NCI-H1417 (cell line): ENCODE measurements at places on chromosomes 6 and 20.

DNA sequence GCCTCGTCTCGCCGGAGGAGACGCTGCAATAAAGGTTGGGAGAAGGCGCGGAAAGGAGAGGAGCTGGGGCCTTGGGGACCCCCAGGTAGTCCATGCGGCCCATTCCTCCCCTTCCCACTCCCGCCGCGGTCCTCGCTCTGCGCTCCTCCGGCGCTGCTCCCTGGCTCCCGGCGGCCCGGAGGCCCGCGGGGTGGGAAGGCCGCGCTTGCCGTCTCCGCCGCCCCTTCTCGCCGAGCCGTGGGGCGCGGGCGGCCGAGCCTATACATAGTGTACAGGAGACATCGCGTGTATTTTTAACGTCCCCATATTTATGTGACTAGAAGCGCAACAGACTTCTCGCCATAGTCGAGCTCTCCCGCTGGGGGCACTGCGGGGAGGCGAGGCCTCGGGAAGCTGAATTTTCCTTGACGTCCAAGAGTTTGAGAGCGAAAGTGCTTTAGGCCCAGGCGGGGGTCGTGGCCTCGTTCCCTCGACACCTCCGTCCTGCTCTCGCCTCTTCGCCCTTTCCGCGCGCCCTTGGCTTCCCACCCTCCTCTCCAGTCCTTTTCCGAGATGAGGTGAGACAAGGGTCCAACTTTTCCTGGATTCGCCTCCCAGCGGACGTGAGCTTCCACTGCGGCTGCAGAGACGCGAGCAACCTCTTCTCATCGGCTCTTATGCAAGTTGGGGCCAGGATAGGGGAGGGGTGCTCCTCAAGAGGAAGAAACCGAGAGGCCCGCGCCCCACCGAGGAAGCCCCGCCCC lies 29.0 kb downstream of the SLC12A5 start:
- DNase-seq: no peak

GRCh38 chr20:46172961-46173536 lies 54.9 kb downstream of the CD40 start:
- DNase-seq: no peak

DNA sequence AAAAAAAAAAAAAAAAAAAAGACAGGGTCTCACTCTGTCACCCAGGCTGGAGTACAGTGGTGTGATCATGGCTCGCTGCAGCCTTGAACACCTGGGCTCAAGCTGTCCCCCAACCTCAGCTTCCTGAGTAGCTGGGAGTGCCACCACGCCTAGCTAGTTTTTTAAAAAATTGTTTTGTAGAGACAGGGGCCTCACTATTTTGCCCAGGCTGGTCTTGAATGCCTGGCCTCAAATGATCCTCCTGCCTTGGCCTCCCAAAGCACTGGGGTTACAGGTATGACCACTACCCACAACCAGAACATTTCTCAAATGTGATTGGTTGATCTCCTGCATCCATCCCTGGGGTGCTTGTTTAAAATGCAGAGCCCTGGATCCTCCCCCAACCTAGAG lies 5.6 kb upstream of the RBCK1 start:
- no peak for DNase-seq

GRCh38 chr6:161186173-161186769 lies 87.6 kb downstream of the AGPAT4 start:
- no peak for DNase-seq

DNA sequence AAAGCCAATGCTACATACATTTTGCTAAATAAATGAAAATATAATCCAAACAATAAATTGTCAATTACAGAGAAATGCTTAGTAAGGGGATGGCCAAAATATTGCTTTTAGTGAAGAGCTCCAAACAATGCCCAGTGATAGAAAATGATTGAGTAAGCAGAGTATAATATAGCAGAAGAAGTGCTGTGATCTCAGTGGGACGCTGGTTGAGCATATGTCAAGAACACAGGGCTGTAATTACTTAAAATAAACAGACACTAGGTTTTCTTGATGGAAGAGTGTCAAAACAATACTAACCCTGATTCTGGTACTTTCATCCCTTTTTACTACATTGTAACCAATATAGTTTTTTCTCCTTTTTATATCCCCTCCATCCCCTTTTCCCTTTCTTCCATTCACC lies 150.3 kb downstream of the GRIK2 start:
- DNase-seq: peak; percentile 19

- DNase-seq: no peak
Observed at GRCh38 chr6:151387175-151387970, 4.0 kb downstream of the ZBTB2 start.

DNA sequence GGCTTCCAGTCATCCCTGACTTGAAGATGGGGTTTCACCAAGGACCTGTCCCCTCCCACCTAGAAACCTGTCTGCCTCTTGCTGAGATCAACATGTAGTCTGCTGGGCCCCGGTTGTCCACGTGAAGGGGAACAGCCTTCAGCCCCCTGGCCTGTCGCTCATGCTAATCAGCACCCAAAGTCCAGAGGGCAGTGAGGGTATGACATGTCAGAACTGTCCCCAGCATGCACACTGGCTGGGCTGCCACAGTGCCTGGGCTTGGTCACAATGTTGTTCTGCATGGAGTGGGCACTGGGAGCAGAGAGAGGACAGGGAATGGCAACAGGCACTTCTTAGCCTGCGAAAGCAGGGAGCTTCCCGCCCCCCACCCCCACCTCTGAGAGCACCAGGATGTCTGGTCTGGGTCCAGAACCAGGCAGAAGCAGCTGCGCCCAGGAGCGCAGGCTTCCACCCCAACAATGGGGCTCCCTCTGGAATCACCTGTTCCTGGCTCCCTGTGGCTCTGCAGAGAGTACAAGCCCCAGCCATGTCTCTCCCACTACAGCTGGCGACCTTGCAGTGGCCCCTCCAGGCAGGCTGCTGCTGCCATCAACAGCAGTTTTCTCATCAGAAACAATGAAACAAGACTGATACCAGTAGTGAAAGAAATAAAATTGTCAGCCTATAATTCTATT lies 182.7 kb downstream of the KHDRBS2 start:
- DNase-seq: no peak

DNA sequence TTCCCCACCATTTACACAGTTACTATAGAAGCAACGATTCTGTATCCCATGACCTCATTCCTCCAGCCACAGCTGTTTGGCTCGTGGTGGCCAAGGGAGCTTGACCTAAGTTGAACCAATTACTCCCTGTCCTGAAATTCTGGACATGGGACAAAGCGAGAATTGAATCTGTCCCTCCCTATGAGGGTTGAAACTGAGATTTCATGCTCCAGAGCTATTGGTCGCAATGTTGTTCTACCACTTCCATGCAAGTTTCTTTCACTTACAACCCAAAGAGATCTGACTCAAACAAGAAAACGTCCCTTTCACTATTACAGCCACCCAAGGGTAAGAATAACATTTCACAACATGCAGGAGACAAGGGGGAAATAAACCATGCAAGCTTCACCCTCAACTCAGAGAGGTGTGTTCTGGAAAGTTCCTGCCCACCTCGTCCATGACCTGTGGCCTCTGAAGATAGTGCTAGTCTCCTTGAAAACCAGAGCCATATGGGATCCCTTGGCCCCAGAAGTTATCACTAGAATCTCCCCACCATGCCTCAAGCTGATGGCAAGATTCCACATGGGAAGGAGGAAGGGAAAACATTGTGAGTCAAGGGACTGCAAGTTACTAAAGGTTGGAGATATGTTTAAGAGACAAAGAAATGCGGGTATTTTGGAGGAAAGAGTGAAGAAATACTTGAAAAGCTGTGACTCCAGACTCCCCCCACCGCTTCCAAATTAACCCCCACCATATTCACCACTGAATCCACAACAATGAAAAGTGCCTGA lies 74.5 kb upstream of the SRSF6 start:
- DNase-seq: no peak

DNA sequence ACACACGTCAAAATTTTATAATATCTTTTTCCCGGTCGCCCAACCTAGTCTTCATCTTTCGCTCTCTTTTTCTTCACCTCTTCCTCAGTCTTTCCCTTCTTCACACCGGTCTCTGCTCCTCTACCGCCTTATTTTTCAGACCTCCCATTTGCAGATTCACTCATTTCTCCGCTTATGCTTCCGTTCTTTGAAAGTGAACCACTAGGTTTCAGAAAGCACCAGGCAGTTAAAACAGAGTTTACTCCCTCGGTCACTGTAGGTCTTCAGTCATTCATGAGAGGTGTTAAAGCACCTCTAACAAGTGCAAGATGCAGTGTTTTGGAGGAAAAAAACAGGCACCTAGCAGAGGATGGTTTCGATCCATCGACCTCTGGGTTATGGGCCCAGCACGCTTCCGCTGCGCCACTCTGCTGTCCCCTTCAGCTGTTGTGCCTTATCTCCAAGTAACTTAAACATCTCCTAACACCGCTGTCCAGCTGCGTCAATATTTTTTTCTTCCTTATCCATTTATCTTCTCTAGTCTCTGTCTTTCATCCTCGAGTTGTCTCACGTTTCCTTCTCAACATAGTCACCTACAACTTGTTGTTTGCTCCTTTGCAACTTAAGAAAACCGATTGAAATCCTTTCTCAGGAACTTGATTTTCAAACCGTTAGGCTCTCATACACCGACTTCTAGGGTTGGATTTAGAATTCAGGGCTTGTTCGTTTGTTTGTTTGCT lies 119.7 kb upstream of the ZNF184 start:
- DNase-seq: no peak

DNA sequence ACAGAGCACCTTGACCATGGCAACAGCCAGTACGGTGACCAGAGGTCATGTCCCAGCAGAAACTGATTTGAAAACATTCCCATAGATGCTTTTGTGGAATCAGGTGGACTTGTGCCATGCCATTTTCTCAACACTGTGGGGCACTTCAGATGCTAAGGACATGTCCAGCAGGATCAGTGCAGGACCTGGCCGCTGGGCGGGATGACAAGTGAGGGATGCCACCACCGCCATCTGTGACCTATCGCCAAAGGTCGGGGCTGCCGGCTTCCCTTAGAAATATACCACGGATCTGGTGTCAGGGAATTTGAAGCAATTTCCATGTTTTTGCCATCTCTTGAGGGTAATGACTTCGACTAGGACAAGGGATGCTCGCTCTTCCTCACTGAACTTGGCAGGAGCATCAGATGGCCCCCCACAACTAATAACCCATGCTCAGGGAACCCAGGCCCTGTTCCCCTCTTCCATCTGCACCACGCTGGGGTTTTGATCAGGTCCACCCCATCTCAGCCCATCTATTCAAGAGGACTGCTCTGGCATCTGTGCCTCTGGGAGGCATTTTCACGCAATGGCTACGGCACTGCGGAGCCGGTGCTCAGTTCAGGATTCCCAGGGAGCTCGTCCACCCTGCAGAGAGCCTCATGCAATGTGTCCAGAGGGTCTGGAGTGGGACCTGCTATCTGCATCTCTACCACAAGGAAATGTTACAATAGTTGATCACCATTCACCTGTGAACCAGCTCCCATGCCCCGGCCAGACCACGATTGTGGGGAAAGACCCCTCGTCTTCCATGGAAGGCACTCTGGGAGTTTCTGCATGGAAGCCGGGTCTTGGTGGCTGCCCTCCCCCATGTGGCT lies 302.6 kb downstream of the TAF4 start:
- no peak for DNase-seq

- DNase-seq: no peak
Observed at GRCh38 chr20:37355252-37356180, 9.6 kb downstream of the SRC start.

DNA sequence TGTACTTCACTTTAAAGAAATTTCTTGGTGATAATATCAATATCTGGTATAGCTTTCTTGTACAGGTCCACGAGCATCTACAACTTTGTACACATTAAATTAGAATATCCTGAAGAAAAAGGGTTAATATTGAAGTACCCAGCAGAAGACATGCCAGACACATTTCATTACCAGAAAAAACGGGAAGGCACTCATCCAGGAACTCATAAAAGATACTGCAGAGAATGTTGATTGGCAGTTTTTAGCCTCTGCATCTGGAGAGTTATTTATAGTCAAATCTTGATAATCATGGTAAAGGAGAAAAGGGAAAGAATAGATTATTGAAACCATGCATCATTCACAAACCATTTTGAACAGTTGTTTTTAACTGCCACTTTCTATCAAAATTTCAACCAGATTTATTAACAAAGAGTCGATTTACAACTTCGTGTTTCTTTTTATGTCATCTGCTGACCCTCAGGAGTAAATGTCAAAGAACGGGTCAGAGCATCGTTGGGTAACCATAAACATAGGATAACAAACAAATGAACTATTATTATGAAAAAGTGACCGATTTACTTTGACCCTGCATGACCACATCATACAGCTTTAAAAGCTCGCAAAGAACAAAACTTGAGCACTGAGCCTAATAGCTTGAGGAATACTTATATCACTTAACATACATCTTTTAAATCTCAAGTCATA lies 229.2 kb upstream of the SGK1 start:
- no peak for DNase-seq

DNA sequence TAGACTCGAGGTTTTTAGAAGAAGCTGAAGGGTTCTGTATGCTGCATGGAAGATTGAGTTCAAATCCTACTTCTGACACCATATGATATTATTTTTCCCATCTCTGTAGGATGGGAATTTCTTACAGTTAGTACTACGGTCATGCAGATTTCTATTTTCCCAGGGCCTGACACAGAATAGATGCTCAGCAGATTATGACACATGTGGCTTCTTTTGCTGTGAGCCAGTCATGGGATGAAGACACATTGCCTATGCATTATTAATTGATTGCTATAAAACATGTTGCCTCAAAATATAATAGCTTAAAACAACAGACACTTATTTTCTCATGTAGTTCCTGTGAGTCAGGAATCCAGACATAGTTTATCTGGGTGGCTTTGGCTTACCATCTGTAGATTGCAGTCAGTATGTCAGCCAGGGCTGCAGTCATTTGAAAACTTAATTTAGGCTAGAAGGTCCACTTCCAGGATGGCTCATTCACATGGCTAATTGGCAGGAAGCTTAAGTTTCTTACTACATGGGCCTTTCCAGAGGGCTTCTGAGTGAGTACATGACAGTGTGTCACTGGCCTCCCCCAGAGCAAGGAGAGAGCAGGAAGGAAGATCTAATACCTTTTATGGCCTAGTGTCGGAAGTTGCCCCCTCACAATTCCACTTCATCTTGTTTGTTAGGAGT lies 29.5 kb downstream of the TOP1 start:
- DNase-seq: no peak
